Stimulated activated CD8-positive, alpha-beta memory T cell treated with anti-CD3 and anti-CD28 coated beads, Interleukin-2, amount 100 ng/mL, for 1 hour (primary cell): ENCODE measurements at places on chromosomes 2 and 18.

DNA sequence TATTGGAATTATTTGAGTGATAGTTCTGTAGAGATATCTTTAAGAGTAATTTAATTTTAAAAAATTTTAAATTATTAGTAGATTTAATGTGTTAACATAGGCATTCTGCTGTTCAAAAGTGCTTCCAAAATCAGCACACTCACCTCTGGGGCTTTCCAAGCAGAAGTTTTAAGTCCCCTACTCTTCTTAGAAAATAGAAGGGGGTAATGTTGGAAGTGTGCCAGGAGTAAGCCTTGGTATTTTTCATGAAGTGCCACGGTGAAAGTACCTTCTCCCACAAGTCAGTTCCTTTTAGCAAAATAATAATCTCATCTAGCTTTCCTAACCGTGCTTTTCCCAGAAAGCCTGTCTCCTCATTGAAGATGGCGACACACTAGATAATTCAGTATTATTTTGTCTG, 3.9 kb upstream of the TNFRSF11A start:
- DNase-seq = no peak

GRCh38 chr18:35880788-35881455, 91.6 kb upstream of the RMP24 start:
- DNase-seq = no peak

- no peak for DNase-seq
These were observed 493 bp downstream of the FN1 start for GRCh38 chr2:215435280-215435869.

GRCh38 chr2:6896930-6897759, 19.6 kb downstream of the RSAD2 start:
- no peak for DNase-seq

GRCh38 chr2:149331023-149331400, 625 bp downstream of the LYPD6 start:
- no peak for DNase-seq

DNA sequence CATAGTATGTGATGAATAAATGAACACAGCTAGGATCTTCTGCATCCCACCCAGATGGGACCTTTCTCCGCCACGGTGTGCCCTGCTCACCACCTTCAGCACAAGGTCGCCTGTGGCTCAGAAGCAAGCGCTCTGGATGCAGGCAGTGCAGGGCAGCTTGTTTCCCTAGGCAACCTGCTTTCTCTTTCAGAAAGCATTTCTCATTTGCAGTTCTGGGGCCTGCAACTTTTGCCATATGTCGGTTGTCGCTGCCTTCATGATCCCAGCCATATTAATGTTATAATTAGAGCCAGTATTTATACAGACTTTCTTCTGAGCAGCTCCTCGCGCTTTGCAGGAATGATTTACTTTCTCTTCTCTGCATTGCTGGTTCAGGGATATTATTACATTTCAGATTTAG, 692.8 kb downstream of the RNF144A start:
- no peak for DNase-seq

DNA sequence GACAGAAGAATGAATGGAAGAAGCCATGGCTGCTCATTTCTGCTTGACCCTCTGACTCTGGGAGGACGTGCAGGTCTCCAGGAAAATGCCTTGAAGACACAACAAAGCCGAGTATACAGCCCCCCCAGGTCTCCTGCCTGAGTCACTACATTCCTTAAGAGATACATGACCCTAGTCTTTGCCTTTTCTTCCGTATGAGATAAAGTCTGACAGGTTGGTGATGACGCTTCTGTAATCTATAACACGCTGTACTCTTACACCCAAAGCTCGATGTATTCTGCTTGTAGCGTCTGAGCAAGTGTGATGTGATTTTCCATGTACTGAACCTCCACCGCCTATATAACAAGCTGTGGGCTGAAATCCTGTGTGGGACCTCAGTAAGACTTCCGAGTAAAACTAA, 77.3 kb downstream of the KCTD1 start:
- DNase-seq = no peak

- DNase-seq = peak; percentile 28
These were observed 95.3 kb downstream of the CD8B2 start for GRCh38 chr2:106582148-106583143.

- no peak for DNase-seq
These were observed 616.8 kb upstream of the VRK2 start for GRCh38 chr2:57429831-57430230.

DNA sequence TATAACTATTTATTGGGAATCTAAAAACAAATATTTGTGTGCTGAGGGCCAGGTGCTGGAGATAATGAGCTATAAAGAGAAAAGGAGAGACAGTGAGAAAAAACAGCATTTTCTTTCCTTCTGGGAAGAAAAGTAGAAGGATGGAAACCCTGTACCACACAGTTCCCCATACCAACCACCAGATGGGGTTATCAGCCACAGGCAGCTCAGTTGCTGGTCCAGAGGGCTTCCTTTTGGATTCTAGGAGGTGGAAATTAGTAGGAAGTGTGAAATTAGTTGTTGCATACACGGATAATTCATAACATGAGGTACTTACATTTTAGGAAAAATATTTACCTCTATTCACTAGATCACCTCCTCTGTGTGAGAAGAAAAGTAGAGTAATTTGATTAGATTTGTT, 237.0 kb upstream of the FOSL2 start:
- no peak for DNase-seq

DNA sequence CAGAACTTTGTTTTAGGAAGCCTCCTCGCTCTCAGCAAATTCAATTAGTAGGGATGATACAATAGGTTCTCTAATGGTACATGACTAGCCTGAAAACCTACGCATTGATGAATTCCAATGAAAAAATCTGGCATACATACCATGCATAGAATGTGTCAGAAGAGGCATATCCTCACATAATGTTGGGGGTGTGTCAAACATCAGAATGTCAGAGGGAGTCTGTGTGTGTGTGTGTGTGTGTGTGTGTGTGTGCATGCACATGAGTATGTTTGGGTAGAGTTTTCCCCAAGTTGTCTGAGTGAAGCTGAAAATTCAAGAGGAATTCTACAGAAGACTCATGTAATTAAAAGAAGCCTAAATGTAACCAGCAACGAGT, 78.5 kb downstream of the FIGN start:
- no peak for DNase-seq

GRCh38 chr2:74493546-74493945, 5.9 kb downstream of the LBX2 start:
- no peak for DNase-seq

- no peak for DNase-seq
These were observed 249.8 kb downstream of the CYP26B1 start for GRCh38 chr2:71897836-71898235.

DNA sequence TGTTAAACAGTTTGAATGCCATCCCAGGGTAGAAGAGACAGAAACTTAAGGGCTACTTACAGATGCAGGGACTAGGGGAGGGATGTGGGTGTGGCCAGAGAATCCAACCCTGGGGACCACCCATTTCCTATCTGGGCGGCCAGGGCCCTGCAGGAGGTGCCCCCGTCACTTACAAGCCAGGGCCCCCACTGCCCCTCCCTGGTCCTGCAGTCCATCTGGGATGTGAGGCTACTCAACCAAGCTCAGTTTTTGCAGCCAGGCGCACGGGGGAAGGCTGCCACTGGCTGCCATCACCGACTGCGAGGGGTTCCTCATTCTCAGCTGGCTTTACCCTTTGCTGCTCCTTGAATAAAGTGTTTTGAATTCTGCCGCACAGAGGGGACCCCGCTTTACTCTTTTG, 42.1 kb downstream of the RRM2 start:
- no peak for DNase-seq

DNA sequence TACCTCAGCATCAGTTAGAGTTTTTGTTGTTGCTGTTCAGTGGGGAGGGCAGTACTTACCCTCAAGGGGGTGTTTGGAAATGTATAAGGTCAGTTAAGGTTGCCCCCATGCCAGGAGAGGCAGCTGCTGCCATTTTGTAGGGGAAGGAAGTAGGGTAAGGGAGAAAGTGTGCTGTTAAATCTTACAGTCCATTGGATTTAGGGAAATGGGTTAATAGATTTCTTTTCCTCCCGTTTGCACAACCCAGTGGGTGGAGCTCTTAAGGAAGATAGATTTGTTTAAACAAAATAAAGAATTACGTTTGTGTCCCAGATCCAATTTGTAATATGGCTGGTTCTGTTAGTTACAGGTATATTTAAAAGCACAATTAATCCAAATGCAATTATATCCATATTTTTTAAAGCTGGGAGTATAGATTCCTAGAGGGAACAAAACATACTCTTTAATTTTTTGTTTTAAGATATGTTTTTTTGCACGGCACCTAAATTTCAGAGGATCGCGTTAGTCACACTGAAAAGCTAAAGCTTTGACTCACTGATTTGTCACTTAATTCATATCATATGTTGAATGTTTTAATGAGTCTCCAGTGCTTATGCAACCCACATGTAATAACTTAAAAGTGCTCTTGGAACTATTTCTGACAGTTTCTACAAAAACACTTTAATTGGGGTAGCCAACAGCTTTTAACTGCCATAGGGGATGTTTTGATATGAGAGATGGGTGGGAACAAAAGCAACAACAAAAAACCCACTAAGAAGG, 9.0 kb upstream of the CWC22 start:
- DNase-seq = no peak

GRCh38 chr2:136134126-136134525, 16.2 kb upstream of the CXCR4 start:
- no peak for DNase-seq

GRCh38 chr2:107542314-107542740, 284.4 kb upstream of the RGPD4 start:
- DNase-seq = no peak

- no peak for DNase-seq
These were observed 127.2 kb downstream of the OLA1 start for GRCh38 chr2:174121175-174121574.

- DNase-seq = no peak
These were observed 443.3 kb downstream of the SOCS6 start for GRCh38 chr18:70732188-70732587.

DNA sequence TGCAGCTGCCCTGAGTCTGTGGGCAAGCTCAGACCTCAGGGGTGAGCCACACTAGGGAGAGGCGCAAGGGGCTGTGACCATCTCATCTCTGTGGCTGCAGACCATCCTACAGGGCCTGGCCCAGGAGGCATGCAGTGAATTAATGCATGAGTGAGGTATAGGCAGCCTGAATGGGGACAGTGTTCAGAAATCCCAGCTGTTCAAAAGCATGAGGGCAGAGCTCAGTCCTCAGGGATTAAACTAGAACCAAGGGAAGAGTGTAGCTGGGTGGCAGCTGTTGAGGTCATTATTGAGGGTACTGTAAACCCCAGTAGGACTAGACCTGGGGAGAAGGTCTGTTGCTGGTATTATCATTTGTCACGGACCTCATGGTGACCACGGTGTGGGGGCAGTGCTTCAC, 17.0 kb downstream of the TMEM177 start:
- DNase-seq = no peak

DNA sequence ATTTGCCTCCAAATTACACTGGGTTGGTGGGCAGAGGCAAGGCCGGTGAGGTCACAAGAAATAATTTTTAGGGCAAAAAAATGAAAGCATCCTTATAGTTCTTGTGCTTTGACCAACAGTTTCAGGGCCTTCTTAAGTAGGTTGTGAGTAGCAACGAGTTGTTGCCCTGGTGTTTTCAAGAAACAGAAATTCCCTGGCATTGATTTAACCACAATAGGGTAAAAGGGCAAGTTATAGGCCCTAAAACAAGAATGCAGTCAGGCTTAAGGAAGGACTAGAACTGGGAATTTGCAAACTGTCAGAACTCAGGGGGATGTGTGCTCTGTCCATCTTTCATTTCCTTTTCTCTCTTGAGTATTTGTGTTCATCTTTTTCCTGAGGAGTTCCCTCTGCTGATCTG, 46.1 kb upstream of the STPG4 start:
- DNase-seq = no peak

DNA sequence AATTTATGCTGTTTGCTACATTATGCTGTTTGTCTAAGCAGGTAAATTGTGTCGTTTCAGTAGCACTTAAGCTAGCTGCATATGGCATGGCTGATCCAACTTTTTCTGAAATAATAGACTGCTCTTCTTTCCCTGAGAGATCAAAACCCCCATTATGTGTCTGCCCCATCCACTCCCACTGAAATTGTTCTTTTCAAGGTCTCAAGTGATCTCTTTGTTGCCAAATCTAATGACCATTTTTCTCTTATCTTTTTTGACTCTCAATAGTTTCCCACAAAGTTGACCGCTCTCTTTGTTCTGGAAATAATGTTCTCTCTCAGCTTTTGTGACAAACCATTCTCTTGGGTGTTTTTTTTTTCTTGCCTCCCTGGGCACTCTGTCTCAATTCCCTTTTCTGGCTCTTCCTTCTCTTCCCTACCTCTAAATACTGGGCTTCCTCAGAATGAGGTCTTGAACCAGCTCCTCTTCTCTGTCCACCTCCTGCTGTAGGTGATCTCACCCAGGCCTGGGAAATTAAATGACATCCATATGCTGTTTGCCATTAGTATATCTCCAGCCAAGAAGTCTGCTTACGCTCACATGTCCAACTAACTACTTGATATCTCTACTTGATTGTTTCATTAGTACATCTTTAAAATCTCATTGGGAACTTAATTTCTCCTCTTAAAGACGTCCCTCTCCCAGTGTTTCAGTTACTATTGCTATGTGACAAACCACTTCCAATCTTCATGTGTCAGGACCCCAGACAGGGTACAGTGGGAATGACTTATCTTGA, 107.3 kb upstream of the TLK1 start:
- no peak for DNase-seq

DNA sequence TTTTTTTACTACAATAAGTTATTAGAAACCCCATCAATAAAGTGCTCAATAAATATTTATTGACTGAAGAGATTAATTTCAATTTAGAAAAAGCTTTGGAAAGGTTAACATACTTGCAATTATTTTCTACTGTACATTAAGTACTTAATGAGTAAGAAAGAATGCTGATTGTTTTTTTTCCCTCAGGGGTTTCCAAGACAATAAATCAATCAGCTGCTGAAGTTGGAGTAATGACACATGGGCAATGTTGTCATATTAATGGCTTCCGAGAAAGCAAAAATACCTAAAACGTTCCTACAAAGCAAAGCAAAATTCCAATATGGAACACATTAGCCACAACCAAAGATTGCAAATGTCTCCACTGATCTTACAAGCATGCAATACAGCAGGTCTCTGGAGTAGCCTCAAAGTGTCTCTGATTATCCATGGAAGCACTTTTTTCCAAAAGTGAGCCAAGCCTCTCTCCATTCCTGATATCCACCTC, 66.7 kb downstream of the ZC3H6 start:
- DNase-seq = no peak

- DNase-seq = no peak
These were observed 77.5 kb upstream of the RANBP2 start for GRCh38 chr2:108641756-108642155.

GRCh38 chr2:73156539-73157124, 43.9 kb upstream of the RAB11FIP5 start:
- DNase-seq = peak; percentile 12

GRCh38 chr2:88054782-88055370, 707 bp downstream of the KRCC1 start:
- no peak for DNase-seq

GRCh38 chr2:29033656-29034055, 40.7 kb downstream of the PCARE start:
- DNase-seq = no peak
